ENCODE measurements at places on chromosomes 2 and 18. TPM values are rescaled to one million over a fixed set of nuclear protein-coding genes. Genes with fewer than 3 reads are reported as not detected.

Gene PAX3
- 189 TPM for total RNA-seq

Gene SNRNP200
- total RNA-seq: 35.4 TPM

Gene CCDC150
- 10.8 TPM for total RNA-seq

Gene ABHD3
- 20.0 TPM for total RNA-seq

Gene MRPL19
- 47.6 TPM for total RNA-seq

Gene CCDC74A
- 4.8 TPM for total RNA-seq

Gene HTR2B
- 0.34 TPM for total RNA-seq

Gene C2orf66
- total RNA-seq: under 0.01 TPM

Gene TBR1
- total RNA-seq: under 0.01 TPM

Gene MEMO1
- 29.6 TPM for total RNA-seq

Gene TNFAIP6
- total RNA-seq: 66.1 TPM

Gene RNU2-63P
- not detected for total RNA-seq

Gene SNED1
- 2.2 TPM for total RNA-seq

Gene TLX2
- total RNA-seq: not detected

Gene MC4R
- total RNA-seq: 0.77 TPM

Gene LRP2
- total RNA-seq: 0.36 TPM

Measured in melanocyte of skin (primary cell).